ENCODE measurements at places on chromosomes 6 and 20.

- DNase-seq: no peak
Measured at GRCh38 chr6:43172104-43173007, 1.3 kb downstream of the SRF start.

DNA sequence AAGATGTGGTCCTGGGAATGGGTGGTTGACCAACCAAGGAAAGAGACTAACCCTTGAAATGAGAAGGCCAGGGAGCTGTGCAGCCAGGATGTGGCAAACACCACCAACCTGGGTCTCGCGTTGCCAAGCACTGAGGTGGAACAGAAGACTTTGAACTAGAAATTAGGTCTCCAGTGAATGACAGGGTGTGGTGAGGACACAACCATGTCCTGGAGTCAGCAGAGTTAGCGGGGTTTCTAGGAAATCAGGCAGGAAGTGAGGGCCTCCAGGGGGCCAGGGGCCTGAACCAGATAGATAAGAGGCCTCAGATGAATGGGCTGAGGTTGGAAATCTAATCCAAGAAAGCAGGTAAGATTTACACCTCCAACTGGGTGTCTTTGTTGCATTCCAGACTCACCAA, 353.3 kb upstream of the ARID1B start:
- DNase-seq: no peak

DNA sequence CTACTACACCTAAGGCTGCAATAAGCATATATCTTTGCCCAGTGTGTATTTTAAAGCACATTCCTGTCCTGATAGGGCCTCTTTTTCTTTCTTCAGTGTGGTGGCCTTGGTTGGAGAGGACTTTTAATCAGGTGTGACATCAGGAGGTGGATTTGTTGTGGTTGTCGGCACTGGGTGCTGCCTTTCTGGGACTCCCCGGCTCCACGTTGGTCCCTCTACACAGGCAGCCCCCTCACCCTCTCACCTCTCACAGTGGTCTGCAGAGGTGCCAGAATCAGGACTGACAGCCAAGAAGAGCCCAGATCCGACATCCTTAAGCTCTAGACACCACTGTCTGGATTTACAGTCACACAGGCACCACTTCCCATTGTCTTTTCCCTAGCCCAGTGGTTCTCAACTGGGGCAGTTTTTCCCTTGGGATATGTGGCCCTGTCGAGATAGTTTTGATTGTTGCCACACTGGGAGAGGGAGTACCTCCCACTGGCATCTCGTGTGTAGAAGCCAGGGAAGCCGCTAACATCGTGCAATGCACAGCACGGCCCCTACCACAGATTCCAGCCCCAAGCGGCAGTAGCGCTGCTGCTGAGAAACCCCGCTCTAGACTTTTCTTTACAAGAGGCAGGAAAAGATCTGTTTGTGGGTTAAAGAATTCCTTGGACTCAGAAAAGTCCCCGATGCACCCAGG, 314.1 kb downstream of the QKI start:
- DNase-seq: no peak

- no peak for DNase-seq
Measured at GRCh38 chr6:25685896-25686295, 33.9 kb downstream of the SCGN start.

DNA sequence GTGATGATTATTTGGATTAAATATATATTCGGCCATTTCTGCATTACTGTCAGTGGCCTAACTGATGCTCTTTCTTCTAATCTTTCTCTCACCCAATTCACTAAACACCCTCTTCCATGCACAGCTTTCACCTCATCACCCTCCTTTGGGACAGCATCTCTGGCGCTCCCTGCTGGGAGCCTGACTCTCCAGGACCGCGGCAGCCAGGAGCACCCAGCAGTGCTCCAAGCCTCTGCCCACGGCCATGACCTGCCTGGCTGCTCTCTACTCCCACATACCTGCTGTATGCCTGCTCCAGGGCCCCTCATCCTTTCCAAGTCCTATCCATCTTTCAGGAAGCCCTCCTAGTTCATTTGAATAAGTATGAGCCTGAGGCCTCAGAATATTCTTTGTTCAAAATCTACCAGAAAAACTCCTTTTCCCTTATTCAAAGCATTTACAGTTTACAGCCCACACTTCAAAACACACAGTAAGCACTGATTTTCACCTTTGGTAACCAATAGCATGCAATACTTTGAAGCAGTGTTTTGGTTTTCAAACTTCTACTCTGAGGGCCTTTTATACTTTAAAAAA, 15.2 kb downstream of the CTCFL start:
- DNase-seq: no peak

DNA sequence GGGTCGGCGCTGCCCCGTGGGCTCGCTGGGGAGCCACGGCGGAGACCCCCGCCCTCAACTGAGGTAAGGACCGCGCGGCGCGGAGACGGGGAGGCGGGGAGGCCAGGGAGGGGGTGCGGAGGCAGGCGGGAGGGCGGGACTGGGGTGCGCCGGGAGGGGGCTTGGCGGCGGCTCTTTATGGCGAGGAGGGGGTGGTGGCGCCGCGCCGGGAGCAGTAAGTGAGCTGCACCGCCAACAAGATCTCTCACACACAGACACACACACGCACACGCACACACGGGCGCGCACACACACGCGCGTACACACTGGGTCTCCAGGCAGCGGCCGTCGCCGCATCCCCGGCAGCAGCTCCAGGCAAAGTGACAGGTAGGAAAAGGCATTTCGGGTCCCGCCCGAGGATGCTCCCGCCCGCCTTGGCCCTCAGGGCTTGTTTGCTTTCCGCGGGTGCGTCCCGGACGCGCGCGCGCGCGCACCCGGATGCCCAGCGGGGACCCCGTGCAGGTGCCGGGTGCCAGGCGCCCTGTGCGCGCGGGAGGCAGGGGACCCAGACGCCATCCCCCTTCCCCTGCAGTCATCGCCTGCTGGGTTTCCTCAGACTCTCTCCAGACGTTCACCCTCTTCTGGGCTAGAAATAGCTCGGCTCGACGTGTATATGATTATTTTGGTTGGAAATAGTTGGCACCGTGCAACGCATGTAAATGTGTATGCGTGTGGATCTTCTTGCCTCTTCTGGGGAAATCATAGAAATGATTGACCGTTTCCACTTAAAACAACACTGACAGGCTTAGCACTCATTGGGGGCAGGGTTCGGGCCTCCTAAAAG, at the start of gene PLCB4:
Gene PLCB4 (plus strand): TSS at position 247 of the 823 bp plus-strand sequence. CDS start 238,728 bp downstream, outside the sequence.
- DNase-seq: no peak

DNA sequence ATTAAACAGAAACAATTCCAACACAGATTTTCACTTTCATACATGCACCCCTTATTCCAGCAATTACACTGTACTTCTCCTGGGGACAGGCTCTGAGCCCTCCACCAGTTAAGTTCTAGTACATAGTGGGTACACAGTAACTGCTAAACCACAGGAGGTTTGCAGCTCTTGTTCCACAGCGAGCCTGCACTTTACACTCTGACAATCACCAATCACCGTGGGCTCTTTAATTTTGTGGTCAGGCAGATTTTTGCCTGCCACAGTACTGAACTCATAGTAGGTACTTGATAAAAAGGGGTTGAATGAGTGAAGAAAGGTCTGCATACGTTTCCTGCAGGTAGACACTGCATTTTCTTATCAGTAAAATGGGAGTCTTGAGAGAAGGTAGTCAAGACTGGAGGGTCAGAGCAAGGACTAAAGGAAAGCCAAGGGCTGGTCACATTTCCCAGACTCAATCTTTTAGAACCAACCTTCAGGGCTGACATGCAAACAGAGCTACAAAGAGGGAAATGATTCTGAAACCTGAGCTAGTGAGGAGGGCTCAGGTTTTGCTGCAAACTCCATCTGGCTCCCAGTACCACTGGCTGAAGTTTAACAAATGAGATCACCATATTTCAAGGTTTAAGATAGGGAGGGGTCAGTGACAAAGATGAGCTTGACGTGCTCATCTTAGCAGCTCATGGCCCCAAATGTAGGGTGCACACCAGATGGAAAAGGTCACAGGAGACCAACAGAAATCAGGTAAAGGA, 404.6 kb downstream of the BTBD9 start:
- no peak for DNase-seq

DNA sequence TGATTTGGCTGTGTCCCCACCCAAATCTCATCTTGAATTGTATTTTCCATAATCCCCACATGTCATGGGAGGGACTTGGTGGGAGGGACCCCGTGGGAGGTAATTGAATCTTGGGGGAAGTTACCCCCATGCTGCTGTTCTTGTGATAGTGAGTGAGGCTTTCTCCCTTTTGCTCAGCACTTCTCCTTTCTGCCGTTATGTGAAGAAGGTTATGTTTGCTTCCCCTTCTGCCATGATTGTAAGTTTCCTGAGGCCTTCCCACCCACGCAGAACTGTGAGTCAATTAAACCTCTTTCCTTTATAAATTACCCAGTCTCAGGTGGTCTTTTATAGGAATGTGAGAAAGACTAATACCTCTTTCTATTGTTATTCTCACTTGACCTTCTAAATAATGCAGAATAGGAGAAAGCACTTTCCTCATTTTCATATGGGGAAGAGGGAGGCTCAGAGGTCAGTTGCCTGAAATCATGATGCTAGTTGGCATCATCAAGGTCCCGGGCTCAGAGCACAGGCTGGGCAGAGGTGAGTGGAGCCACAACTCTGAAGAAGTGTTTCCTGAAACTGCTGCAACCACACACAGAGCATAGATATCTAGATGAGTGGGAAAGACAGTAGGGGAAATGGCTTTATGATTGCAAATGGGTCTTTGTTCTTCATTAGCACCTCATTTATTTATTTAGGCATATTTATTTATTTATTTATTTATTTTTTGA, 191.0 kb downstream of the QKI start:
- no peak for DNase-seq

- no peak for DNase-seq
Measured at GRCh38 chr6:34179106-34179720, 33.3 kb upstream of the GRM4 start.

GRCh38 chr6:16292942-16293341, 54.6 kb downstream of the GMPR start:
- no peak for DNase-seq

DNA sequence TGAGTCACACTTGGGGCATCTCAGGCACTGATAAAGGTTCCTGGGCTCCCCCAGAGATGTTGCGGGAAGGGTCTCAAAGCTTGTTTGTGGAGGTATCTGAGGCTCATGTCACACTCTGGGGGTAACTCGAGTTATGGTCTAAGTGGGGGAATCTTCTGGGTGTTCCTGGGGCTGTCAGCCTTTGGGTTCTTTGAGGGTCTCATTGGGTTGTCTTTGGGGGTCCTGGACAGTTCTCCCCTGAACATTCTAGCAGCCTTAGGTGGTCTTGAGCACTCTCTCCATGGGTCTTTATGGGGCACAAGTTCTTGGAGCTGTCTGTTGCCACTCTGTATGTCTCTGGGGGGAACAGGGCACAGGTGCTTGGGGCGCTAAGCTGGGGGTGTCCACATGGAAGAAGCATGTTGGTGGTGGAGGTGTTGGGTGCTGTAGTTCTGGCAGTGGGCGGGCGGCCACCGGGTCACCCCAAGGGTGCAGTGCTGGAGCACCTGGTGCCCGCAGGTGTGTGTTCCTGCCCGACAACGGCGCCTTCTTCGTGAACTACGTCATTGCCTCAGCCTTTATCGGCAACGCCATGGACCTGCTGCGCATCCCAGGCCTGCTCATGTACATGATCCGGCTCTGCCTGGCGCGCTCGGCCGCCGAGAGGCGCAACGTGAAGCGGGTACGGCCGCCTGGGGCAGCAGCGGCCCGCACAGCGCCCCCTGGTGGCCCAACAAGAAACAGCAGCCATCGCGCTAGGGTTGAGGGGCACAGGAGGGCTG, 7.1 kb upstream of the CAPN11 start:
- DNase-seq: peak; percentile 76

GRCh38 chr20:22578221-22579118, 5.9 kb downstream of the FOXA2 start:
- DNase-seq: no peak
